ENCODE measurements at places on chromosomes 11 and 22. TPM values are rescaled to one million over a fixed set of nuclear protein-coding genes. Genes with fewer than 3 reads are reported as not detected.

Gene DBX1
- not detected for total RNA-seq

Gene RFPL2
- 1.3 TPM for total RNA-seq

Gene PATE4
- not detected for total RNA-seq

DNA sequence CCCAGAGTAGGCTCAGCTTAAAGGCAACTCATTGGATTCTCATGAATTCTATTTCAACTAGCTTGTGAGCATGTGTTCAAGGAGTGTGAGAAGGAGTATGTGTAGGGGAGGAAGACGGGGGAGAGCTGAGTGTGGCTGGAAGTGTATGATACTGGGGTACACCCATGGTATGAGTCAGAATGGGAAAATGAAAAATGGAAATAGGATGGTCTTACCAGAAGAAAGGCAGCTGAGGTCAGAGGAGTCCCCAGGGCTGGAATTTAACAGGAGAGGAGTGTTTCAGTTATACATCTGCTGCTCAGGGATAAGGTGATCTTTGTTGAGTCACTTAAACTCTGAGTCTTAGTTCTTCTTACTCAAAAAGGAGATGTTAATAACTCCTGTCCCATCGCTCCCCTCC, 6.7 kb upstream of the ADAMTS15 start:
- no peak for DNase-seq

DNA sequence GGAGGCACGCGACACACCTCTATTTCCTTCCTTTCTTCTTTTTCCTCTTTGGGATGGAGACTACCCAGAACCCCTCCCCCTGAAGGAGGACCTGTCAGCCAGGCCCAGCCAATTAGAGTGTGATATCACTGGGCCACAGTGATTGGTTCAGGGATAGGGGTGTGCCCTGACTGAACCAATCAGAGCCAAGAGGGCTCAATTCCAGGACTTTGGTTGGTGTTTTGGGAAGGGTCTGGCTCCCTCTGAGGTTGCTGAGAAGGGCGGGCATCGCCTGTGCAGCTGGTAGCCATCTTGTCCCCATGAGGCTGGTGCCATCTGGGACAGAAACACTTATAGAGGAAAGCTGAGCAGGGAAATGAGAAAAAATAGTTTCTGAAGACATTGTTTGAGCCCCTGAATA, 71.4 kb downstream of the CHST1 start:
- DNase-seq, result no peak

Gene MMP8
- not detected for total RNA-seq

Gene MOGAT2
- not detected for total RNA-seq

- no peak for DNase-seq
Measured at GRCh38 chr11:3156661-3157311, 8.3 kb downstream of the OSBPL5 start.

- no peak for DNase-seq
Measured at GRCh38 chr11:126115816-126116331, 53.2 kb upstream of the CDON start.

DNA sequence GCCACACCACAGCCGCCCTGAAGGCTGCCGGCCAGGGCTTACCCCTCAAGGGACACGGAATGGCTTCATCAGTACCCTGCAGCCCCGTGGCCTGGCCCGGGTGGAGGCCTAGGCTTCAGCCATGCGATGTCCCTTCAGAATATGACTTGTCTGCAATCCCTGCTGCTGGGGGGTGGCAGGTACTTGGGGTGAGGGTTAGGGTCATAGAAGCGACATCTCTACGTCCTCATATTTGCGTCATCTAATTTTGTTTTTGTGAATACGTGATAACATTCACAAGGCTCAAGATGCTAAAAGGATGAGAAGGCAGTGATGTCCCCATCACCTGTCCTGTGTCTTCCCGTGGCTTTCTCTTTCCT, 6.4 kb downstream of the CCND1 start:
- DNase-seq, result no peak

Measured in T-cell (primary cell).